Left lung (tissue), 14 donors: ENCODE measurements at places on chromosomes 4 and X. TPM values are rescaled to one million over a fixed set of nuclear protein-coding genes. Genes with fewer than 3 reads are reported as not detected.
A peak's percentile ranks its signal among the peaks of the same experiment; 100 is the strongest.

Gene REELD1
- total RNA-seq, result not detected

Gene MECP2
- 47.1 TPM for total RNA-seq

Gene TMPRSS11F
- total RNA-seq, result not detected

GRCh38 chrX:47941423-47941822 lies 62.4 kb downstream of the ZNF182 start:
- no peak for DNase-seq

- no peak for DNase-seq
Observed at GRCh38 chr4:121827853-121828252, 4.2 kb upstream of the CCNA2 start.

- DNase-seq, result no peak
Observed at GRCh38 chr4:145663194-145663593, 16.8 kb upstream of the C4orf51 start.

DNA sequence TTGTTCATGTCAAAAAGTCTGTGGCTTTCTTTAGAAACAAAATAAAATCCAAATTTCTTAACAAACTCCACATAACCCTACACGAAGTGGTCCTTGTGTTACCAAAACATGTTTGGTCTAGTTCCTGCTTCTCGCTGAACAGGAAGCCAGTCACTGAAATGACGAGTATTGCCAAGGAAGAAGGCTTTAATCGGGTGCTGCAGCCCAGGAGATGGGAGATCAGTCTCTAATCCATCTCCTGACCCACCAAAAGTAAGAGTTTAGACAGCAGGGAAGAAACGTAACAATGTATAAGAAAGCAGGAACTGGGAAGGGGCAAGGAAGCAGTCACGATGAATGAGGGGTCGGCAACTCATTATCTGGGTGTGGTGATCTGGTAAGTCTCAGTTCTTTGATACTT lies 144.6 kb upstream of the MAP9 start:
- no peak for DNase-seq

DNA sequence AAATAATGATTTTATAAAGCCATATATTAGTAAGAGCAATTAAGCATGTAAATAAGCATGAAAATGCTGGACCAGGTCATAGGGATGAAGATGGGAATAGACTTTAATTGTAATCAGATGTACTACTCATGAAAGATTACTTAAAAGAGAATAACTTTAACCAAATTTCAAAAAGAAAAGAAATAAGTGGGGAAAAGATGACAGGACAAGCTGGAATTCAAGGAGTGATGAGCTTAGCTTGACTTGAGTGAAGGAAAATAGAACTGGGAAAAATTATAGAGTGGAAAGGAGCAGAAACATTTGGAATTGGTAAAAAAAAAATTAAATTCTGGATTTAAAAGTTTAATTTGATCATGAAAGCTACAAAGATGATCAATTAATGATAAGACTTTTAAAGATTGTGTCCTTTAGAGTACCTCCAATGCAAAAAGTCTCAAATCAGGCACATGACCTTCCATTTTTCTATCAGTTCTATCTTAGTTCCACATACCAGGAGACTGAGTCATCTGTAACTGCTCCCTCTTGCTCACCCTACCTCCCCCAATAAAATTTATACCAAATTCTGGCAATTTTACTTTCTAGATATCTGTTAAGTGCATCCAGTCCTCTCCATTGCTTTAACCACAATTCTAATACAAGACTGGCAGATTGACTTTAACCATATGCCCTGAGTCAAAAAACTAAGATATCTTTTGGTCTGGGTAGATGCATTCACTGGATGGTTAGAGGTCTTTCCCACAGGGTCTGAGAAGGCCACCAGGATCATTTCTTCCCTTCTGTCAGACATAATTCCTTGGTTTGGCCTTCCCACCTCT lies 56.4 kb upstream of the SLIT2 start:
- no peak for DNase-seq

GRCh38 chr4:8917868-8918783 lies 46.5 kb upstream of the HMX1 start:
- peak; percentile 50 for DNase-seq
